GM23338 (cell line): ENCODE measurements at places on chromosomes 3 and 15. TPM values are rescaled to one million over a fixed set of nuclear protein-coding genes. Genes with fewer than 3 reads are reported as not detected.
A peak's percentile ranks its signal among the peaks of the same experiment; 100 is the strongest.

DPP8 gene
- total RNA-seq = 21.7 and 23.5 TPM in 2 replicates

- peak; percentile 47 for DNase-seq
These were observed 7.3 kb upstream of the CFAP91 start for GRCh38 chr3:119695480-119695879.

TRPM1 gene
- total RNA-seq = not detected in 2 replicates

DNA sequence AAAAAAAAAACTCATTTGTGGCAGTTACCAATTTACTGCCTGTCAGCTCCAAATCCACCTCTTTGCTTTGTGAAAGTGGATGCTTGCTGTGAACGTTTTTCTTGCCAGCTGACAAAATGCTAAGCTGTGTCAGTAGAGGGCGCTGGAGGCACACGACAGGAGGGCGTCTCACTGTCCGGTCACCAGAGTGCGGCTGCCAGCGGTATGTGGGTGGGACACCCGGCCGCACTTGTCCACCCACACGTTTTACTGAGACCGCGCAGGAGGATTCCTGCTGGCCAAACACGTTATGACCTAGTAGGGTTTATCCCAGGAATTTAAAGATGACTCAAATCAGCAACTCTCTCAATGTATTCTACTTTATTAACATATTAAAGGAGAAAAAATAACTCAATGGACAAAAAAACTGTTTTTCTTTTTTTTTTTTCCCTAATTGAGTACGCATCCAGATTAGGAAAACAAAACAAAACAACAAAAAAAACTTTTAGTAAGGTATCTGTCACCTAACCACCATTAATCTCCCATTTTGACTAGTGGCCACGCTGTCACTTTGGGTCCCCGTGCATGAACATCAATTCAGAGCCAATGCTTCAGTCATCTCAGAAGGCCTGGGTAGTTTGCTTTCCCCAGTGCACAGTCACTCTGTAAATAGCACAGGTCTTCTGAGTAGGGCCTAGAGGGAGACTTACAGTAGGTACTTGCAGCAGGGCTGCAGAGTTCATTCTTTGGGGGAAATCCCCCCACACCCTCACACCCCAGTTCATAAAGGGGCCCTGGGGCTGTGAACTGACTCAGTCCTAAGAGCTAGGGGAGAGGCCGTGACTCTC, 43.8 kb upstream of the RPL35A start:
- DNase-seq = peak; percentile 92

GRCh38 chr15:79380755-79381497, 51.2 kb upstream of the MINAR1 start:
- peak; percentile 87 for DNase-seq

TLR9 gene
- not detected in 2 replicates for total RNA-seq

DNA sequence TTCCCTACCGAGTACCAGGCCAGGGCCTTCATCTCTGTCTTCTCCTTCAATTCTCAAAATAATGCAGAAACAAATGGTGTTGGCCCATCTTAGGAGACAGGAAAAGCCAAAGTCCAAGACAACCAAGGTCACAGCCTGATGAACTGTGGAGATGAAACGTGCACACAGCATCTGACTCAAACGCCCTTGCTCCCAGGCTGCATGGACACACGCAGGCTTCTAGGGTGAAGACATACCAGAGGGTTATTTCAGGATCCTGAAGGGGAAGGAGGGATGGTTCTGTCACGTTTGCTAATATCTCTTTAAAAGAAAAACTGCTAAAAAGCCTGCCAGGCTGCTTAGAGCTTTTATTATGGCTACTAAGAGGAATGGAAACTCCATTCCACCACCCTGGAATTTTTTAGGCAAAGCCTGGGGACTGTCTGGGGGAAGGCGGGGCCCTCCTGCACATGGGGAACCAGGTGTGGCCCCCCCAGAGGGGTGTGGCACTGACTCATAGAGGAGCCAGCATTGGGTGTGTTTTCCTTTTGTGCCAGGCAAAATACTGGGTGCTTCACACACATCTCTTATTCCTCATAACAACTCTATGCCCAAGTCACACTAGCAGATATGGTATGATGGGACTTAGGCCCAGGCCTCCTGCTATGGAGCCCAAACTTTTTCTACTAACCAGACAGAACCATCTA, 62.9 kb downstream of the UMPS start:
- no peak for DNase-seq

DNA sequence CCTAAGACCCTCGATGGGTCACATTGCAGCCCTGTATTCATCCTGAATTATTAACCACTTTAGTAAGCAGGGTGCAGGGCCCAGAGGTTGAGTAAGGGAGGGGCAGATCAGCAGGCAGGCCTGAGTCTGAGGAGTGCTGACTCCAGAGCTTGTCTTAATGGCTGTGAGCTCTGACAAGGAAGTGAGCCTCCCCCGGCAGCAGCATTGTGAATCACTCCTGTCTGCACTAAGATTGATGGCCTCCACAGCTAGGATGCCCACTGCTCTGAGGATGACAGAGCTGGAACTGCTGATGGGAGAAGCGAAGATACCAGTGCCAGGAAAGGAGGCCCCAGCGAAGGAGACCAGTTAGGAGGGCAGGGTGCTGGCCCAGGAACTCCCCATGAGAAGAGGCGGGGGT, 46.5 kb upstream of the CCDC174 start:
- DNase-seq = no peak
